HL-60 (cell line): ENCODE measurements at places on chromosomes 13 and 19.

DNA sequence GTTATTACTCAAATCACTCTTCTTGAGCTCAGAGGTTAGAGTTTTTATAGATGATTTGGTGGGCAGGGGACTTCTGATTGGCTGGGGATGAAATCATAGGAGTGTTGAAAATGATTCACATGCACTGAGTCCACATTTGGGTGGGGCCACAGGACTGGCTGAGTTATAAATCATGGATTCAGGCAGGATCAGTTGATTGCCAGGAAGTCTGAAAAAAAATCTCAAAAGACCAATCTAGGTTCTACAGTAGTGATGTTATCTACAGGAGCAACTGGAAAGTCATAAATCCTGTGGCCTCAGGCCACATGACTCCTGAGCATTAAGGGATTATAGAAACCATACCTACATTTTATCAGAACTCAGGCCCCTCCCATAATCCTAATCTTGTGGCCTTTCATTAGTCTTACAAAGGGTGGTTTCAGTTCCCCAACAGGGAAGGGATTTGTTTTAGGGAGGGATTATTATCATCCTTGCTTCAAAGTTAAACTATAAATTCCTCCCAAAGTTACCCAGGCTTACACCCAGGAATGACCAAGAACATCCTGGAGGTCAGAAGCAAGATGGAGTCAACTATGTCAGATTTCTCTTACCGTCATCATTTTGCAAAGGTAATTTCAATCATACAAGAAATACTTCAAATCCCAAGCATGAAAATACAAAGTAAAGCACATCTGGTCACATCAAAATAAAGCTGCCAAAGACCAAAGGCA is 5.6 kb upstream of the CCDC70 start:
- DNase-seq: no peak

GRCh38 chr13:23570099-23570920 is at the start of gene TNFRSF19:
Gene TNFRSF19 (plus strand): TSS chr13:23570412. CDS start chr13:23590184, 19,772 bp downstream.
- no peak for DNase-seq

DNA sequence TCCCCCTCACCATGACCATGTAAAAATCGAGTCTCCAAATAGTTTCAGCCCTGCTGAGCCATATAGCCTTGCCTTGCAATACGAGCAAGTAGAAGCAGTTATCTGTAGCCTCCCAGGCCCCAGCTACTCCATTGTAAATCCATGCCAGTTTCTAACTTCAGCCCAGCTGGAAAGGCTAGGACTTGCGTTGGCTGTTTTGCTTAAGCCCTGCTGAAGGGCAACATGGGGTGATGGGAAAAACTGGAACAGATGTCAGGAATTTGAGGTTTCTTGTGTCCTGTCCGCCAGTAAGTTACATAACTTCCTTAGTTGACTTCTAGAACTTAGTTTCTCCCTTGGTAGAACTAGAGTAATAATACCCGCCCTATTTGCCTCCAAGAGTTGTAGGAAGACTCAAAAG is 216.0 kb upstream of the SERP2 start:
- DNase-seq: no peak

GRCh38 chr19:40228346-40228745 is 1.9 kb upstream of the CCNP start:
- no peak for DNase-seq

DNA sequence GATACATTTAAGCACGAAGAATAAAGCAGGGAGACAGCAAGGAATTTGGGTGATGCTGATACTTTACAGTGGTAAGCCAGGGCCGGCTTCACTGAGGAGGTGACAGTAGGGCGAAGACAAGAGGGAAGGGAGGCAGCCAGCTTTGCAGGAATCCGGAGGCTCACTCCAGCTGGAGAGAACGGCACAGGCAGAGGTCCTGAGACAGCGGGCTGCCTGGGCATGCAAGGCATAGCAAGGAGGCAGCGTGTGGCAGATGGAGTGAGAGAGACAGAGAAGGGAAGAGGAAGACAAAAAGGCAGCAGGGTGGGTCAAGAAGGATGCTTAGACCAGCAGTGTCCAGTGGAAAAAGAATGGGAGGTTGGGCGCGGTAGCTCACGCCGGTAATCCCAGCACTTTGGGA is 83.2 kb upstream of the WASF3 start:
- no peak for DNase-seq

GRCh38 chr13:52707375-52707774 is 32.2 kb downstream of the CNMD start:
- no peak for DNase-seq

GRCh38 chr13:79581870-79582315 is 100.9 kb downstream of the NDFIP2 start:
- DNase-seq: no peak

GRCh38 chr19:4032436-4032835 is 24.9 kb downstream of the PIAS4 start:
- no peak for DNase-seq

DNA sequence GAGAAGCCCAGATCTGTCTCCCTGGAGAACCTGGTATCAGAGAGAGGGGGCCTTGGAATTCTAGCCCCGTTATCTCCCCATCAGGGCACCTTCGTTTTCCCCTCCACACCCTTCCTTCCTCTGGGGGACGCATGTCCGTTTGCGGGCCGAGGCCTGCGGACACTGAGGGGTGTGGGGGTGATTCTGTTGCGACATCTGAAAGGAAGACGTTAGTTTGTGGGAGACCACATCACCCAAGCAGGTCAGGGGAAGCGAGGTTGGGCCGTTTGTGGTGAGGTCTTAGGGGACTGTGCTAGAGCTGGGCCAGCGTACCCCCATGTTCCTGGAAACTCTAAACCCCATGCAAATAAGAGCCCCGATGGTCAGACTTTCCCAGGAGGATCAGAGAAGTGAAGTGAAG is 3.7 kb upstream of the HSH2D start:
- peak; percentile 99 for DNase-seq

DNA sequence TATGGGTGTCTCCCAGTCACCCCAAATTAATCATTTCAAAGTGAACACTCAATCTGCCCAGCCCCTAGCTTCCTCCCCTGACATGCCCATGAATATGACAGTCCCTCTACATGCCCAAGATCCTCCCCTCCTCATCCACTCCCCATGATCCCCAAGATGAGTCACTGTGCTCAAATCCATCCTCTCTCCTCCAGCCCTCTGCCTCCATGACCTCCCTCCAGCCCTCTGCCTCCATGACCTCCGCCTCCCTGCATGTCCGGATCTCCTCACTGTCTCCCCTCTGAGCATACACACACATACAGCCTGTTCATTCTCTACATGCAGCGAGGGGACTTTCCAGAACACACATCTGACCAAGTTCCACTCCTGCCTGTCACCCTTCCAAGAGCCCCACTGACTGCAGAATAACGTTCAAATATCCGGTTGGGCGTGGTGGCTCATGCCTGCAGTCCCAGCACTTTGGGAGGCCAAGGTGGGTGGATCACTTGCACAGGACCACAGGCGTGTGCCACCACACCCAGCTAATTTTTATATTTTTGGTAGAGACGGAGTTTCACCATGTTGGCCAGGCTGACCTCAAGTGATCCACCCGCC is 18.4 kb upstream of the FEM1A start:
- DNase-seq: no peak

- no peak for DNase-seq
These were observed 253.3 kb downstream of the KCNRG start for GRCh38 chr13:50268500-50268899.

DNA sequence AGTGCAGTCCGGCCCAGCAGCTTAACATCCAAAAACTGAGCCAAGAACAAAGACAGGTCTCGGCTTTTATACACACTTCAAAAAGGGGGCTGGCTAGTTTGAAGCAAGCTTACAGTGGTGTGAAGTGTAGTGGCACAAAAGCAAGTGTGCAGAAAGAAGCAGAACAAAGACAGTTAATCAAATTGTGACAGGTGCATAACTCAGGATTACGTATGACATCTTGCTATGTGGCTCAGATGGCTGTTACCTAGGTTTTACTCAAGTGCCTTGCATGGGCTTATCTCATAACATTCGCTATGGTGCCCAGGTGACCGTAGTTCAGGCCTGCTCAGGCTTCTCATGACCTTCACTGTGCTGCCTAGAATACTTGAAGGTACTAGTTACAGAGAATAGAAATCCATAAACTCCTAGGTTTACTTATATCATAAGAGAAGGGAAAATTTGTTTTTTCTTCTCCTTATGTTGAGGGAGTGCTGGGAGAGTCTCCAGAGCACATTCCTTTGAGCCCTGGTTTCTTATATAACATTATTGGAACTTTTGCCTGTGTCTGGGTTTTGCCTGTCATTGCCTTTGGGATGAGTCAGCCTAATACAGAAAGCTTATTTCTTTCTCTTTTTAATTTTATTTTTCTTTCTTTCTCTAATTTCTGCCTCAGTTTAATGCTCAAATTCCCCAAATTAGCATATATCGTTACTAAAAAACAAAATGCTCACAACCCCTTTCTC is 1629.1 kb upstream of the PCDH20 start:
- no peak for DNase-seq

GRCh38 chr19:57830071-57830602 is at the start of gene ZNF587B:
Gene ZNF587B (plus strand): TSS chr19:57830299. CDS start chr19:57830529, 230 bp downstream.
- no peak for DNase-seq

GRCh38 chr13:51105046-51105445 is 6.0 kb downstream of the C13orf42 start:
- no peak for DNase-seq

DNA sequence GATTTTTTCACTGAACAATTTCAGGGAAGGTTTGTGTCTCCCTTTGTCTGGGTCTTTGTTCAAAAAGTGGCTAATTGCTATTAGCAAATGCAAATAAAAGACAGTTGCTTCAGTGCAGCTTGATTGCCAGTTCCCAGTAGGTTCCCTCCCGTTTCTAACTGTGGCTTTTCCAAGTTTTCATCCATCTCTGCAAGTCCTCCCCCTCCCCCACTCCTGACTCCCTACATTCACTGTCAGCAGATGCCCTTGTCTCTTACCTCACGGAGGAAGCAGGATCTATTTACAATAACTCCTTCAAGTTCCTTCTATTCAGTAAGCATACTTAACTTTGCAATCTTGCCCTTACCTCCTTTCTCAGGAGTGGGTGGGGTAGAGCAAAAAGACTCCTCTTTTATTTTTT is 55.4 kb upstream of the SCEL start:
- no peak for DNase-seq

- no peak for DNase-seq
These were observed at the start of gene TYROBP for GRCh38 chr19:35908010-35908441. Gene TYROBP (minus strand): TSS chr19:35908295. CDS start chr19:35908228, 67 bp downstream.

DNA sequence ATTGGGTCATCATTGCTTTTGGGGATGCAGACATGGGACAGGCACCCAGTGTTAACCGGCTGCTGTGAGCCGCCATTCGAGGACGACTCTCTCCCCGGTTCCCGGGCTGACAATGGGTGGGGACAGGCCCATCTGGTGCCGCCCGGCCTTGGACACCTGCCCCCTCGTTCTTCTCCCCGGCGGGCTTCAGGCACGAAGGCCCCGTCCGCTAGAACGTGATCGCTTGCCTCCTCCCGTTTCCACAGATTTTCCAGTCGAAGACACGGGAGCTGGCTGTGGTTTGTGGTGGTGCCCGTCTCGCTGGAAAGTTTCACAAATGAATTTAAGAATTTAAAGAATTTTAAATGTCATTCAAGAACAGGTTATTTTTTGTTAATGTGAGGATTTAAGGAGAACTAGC is 2.0 kb downstream of the PALM start:
- no peak for DNase-seq

DNA sequence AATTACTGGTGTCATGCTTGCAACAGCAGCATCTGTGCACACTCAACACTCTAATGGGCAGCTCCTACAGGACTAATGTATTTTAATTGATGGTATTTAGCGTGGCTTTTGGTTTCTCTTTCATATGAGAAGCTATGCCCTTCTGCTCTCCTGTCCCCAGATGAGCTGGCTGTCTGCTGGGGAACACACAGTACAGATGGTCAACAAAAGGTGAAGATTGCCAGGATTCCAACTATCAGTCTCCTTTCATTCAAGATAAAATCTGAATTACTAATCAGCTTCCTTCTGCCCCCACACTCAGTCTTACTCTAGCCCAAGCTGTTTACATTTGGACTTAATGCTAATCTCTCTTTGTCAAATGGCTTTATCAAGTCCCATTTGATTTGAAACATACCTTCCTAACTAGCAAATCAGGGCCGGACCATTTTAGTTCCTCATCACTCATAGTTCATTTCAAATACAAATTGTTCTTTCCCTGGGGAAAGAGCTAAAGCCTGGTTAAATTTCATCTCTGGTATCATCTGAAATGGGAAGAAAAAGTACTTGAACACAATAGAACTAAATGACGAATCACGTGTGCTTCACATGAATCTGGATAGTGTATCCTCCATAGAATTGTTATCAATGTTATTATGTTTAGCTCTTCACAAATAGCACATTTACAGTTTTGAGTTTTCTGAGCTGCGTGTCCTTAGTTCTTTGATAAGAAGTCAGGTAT is 988.0 kb downstream of the PCDH17 start:
- DNase-seq: no peak

DNA sequence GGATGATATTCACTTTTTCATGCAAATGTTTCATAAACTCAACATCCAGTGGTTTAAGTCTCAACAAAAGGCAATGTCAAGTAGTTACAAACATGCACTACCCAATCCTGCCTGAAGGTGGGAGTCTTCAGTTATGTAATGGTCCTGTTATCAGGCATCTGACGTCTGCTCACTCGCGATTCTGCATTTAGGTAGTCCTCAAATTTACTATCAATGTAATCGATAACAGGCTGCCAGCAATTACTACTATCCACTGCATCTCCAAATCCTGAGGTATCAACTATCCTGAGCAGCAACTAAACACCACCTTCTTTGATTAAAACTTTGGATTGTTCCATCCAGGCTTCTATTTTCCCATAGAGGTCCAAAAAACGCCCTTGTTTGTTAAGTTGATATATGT is 51.2 kb downstream of the NLRP12 start:
- peak; percentile 53 for DNase-seq

DNA sequence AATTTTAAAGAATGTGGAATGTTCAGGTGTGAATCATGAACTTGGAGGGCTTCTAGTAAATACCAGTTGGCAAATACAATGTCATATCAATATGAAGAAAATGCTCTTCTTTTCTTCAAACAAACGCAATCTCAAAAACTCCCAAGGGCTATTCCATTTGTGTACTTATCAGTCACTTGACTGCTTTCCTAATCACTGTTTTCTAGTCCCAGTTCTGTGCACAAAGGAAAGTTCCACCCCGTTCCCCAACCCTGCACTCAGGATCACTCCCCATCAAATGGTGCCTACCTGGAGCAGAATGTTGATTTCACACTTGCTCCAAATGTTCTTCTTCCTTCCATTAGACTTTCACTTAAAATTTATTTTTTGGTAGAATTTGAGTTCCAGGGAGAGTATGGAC is 92.6 kb upstream of the RFC3 start:
- DNase-seq: no peak

DNA sequence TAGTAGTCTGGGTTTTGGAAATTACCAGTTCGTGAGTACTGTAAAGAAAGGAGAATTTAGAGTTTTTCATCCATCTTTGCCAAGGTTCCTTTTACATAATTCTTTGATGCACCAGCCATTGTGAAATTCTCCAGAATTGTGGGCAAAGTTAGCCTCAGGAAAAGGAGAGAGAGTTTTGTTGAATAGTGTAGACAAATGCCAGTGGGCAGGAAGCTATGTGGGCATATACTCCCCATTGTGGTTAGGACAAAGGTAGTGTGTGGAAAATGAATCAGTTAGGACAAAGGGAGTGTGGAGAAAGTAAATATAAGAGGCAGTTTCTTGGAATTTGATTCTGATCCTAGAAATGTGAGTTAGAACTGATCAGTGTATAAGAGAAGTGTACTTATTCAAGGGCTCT is 67.9 kb downstream of the PCCA start:
- DNase-seq: no peak

GRCh38 chr19:42132030-42132628 is at the start of gene POU2F2:
Gene POU2F2 (minus strand): TSS chr19:42132446. CDS start chr19:42132411, 35 bp downstream.
- DNase-seq: no peak
